Activated CD4-positive, alpha-beta T cell treated with anti-CD3 and anti-CD28 coated beads, Interleukin-2, amount 50 U/mL, for 1 hour (primary cell): ENCODE measurements at places on chromosomes 4 and X.

- no peak for DNase-seq
Observed at GRCh38 chrX:137545711-137546651, 19.9 kb upstream of the ZIC3 start.

- DNase-seq, result no peak
Observed at GRCh38 chr4:123832173-123833026, 435.8 kb downstream of the SPRY1 start.

GRCh38 chr4:119525771-119526712 is 102.6 kb downstream of the PDE5A start:
- DNase-seq, result no peak

DNA sequence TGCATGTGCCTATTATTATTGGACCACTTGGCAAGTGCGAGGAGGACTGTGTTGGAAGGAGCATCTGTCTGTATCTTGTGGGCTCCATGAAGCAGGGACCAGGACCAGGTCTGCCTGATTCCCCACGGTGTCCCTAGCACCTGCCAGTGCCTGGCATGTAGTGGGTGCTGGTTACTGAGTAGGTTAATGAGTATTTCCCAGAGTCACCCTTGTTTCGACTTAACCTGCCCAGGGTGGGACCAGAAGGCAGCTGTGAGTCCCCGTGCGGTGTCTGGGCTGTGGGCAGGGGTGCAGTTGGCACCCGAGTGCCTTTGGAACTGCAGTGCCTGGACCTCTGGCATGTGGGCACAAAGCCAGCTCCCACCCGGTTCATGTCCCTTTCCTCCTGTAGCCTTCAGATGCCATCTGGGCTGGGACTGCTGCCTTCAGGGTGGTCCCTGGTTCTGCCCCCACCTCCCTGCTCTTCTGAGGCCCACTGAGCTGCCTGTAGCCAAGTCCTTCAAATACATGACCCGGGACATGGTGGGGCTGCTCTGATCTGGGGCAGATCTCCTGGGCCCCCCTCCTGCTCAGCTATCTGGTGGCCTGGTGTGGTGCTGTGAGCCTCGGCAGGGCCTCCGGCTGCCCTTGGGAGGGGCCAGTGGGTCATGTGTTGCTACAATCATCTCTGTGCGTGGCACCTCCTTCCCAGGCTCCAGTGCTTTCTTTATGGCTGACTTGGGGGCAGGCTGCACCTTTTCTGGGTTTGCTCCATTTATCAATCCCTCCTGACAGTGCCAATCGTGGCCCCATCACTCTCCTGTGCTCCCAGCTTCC is 53.0 kb upstream of the SORCS2 start:
- DNase-seq, result no peak

GRCh38 chr4:25065431-25065858 is 34.7 kb upstream of the LGI2 start:
- no peak for DNase-seq

DNA sequence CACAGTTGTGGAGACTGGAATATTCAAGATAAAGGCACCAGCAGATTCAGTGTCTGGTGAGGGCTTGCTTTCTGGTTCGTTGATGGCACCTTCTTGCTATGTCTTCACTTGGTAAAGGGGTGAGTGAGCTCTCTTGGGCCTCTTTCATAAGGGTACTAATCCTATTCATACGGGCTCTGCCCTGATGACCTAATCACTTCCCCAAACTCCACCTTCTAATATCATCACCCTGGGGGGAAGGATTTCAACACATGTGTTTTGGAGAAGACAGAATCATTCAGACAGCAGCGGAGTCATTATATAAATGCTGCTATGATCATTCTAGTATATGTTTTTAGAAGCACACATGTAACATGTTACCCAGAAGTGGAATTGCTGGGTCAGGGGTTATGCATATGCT is 295.3 kb upstream of the CTSO start:
- no peak for DNase-seq

GRCh38 chrX:56233682-56234081 is 1.5 kb downstream of the KLF8 start:
- DNase-seq, result no peak

GRCh38 chr4:125179727-125180126 is 135.0 kb upstream of the FAT4 start:
- no peak for DNase-seq

DNA sequence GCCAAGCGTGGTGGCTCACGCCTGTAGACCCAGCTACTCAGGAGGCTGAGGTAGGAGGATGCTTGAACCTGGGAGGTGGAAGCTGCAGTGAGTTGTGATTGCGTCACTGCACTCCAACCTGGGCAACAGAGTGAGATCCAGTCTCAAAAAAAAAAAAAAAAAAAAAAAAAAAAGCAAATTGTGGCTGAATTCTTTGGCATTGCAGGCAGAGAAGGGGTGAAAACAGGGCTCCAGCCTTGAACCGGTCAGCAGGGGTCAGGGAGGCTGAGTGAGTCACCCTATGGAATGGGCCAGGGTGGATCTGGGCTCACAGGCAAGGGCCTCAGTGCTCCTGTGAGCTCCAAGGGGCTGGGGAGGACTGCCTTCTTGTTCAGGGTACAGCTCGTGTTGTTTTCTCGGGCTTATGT is 13.2 kb upstream of the FAM3A start:
- DNase-seq, result no peak

GRCh38 chrX:16267431-16267830 is 100.2 kb downstream of the MAGEB17 start:
- no peak for DNase-seq

- no peak for DNase-seq
Observed at GRCh38 chrX:134368126-134368525, 91.8 kb upstream of the HPRT1 start.

DNA sequence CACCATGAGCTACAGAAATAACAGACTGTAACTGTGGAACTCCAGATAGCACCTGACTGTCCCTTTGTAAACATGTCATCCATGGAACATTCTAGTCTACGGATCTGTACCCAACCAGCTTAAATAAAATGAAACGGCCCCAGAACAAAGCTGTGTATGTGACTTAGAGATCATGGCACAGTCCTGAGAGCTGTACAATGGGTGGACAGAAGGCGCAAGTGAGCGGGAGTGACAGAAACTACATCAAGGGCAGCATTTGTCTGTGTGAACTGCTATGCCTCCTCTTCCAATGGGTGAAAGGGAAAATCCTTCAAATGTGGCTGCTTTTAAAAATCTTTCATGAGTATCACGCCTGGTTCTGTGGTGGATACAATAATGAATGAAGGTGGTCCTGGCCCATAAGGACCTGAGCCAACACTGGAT is 72.5 kb downstream of the FAT1 start:
- no peak for DNase-seq

DNA sequence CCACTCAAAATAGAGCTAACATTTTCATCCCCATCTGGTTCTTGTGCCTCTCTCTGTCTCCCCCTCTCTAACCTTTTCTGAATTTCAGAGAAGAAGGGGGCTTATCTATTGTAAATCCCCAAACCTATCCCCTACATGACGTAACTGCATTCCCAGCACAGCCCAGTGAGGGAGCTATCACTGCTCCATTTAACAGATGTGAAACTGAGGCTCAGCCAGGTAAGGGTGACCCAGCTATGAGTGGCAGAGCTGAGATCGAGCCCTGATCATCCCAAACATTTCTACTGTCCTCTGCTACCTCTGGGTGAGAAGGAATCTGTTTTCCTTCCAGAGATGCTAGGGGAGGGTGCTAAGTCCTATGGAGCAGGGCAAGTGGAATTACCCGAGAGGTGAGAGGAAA is 107.5 kb downstream of the SLC2A9 start:
- DNase-seq, result no peak

- no peak for DNase-seq
Observed at GRCh38 chrX:8663325-8663724, 68.6 kb downstream of the ANOS1 start.

DNA sequence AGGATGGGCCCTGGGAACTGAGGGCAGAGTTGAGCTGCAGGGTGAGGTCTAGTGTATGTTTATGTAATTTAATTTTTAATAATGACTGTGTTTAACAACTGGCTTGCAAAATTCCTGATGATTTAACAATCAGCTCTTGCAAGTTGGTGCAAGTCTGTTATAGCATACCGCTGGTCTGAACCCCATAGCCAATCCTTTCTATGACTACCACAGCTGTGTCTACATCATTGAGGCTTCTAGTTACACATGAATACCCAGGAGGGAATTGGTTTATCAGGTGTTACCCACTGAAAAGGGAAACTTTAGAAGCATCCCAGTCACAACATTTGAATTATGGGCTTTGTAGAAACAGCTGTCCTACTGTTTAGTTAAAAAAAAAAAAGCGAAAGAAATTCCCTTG is 38.3 kb downstream of the SUPT20HL1 start:
- no peak for DNase-seq

GRCh38 chr4:186351668-186352194 is 85.7 kb downstream of the F11 start:
- no peak for DNase-seq

GRCh38 chrX:40152741-40153344 is 55.1 kb upstream of the BCOR start:
- no peak for DNase-seq

GRCh38 chr4:22677780-22678179 is 15.0 kb upstream of the GBA3 start:
- DNase-seq, result no peak

DNA sequence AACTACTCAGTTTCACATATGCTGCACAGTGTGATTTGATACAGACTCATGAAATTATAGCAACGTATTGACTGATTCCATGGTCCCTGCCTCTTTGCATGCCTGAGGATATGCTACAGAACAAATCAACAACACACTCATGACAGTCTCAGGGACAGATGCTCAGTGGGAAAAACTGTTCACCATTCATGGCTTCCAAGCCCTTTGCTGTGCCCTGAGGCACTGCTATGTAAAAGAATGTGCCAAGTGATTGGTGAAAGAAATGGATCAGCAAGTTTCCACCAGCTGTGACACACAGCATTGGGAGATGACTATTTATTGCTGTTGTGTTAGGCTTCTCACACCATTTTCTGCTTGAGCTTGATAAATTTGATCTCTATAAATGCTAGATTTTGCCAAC is 825.6 kb upstream of the INTU start:
- DNase-seq, result no peak

- no peak for DNase-seq
Observed at GRCh38 chrX:134407065-134407376, 52.9 kb upstream of the HPRT1 start.

DNA sequence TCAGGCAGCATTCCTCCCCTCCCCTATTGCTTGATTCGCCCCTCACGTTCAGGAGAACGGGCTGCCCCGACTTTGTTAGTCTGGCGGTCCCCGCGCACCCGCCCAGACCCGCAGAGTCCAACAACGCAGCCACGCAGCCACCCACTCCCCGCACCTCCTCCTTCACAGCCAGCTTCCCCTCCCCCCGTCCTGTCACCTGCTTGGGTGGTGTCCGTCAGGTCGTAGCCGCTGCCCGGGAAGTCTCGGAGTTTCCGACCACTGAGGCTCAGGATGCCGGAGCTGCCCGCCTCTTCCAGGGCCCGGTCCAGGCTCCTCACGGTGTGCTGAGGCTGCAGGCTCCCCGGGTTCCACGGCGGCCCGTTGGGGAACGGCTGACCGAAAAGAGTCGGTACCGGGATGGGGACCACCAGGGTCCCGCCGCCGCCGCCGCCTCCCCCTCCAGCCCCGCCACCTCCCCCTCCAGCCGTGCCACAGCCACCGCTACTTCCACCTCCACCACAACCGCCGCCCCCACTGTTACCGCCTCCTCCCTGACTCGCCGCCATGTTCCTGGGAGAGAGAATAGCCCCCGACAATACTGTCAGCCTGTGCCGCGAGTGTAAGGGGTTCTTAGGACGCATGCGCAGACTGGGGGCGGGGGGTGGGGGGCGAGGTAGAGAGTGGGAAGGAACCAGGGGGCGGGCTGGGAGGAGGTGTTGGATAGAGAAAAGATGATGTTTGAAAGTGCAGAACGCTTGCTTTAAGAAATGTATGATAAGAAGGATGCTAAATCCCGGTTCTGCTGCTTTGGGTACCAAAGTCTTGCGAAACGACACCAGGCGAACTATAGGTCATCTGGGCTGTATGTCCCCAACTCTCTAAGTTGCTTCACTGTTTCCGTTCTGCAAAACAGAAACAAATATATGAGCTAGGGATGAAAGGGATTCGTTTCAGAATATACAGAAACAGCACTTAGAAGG is at the start of gene LRCH2:
Gene LRCH2, minus strand, starts transcription at position 600 of the 959 bp plus-strand sequence. Its CDS starts 55 bp downstream, at position 545.
- no peak for DNase-seq

GRCh38 chr4:89056292-89056952 is 563 bp downstream of the FAM13A start:
- DNase-seq, result no peak

DNA sequence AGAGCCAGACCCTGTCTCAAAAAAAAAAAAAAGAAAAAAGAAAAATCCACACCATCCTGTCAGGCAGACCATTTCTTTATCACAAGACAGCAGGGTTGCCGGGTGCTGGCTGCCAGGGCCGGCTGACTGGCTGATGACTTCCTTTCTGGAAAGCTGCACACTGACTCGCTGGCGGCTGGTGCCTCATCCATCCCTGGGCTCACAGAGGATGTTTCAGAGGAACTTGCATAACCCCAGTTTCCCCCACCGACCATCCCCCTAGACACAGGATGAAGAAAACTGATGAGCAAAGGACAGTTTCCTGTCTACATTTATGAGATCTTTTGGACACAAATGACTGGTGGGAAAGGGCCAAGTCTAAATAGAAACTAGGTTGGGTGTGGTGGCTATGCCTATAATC is 14.1 kb downstream of the HPSE start:
- no peak for DNase-seq

- DNase-seq, result no peak
Observed at GRCh38 chr4:168129046-168129772, 36.9 kb downstream of the ANXA10 start.

DNA sequence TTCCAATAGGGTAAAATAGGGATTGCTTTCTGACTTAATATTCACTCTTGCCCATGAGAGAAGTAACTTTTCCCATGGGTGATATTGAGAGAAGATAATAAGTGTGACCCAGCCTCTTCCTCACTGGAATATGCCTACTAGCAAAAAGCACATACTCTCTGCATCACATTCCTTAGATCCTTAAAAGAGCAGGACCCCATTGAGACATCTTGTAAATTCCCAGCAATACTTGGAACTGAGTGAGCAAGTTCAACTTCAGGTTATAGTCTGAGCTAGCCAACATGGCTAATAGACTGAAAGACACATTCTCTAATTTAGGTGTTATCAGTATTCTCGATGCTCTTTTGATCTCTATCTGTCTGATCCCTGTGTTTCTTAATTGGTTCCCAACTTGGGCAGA is 1372.3 kb downstream of the STIM2 start:
- no peak for DNase-seq

DNA sequence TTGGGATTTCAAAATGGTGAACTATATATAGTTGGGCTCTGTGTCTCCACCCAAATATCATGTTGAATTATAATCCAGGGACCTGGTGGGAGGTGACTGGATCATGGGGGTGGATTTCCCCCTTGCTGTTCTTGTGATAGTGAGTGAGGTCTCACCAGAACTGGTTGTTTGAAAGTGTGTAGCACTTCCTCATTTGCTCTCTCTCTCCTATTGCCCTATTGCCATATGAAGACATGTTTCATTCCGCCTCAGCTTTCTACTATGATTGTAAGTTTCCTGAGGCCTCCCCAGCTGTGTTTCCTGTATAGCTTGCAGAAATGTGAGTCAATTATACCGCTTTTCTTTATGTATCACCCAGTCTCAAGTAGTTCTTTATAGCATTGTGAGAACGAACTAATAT is 545.6 kb downstream of the TRAM1L1 start:
- DNase-seq, result no peak

- DNase-seq, result no peak
Observed at GRCh38 chrX:10654960-10655359, 34.6 kb upstream of the MID1 start.
